PC-3 (cell line): ENCODE measurements at places on chromosomes 3 and 15.

DNA sequence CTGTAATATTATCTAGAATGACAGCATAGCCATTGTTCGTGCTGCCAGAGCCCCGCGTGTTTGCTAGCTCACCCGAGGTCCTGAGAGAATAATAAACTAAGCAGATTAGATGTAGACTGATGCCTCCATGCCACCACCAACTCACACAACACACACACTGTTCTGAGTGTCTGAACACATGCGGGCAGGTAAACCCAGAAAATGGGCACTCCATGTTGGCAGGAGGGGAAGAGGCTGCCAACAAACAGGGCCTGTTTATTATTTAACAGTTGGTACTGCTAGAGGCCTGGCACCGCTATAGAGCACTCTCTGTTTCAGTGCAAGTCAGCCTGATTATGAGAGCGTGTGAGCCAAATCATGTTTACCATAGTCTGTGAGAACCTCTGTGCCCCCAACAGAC is 299.0 kb downstream of the ZBTB20 start:
- DNase-seq, result no peak

- DNase-seq, result no peak
Measured at GRCh38 chr3:193729601-193730000, 136.6 kb downstream of the OPA1 start.

DNA sequence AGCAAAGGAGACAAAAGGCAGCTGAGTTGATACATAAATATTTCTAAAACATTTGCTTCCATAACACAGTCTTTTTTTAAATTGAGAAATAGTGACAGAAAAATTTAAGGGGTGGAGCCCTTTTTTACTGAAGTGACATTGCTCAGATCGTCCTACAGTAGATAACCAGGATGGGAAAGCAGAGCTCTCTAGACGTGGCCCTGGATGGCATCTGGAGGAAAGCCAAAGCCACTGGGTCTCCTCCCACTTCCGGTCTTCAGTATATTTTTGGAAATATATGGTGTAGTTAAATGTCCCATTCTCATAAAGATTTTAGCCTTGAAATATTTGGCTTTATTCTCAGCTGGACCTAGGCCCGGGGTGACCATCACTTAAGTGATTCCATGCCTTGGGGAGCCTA is 326.1 kb downstream of the ZNF621 start:
- no peak for DNase-seq

DNA sequence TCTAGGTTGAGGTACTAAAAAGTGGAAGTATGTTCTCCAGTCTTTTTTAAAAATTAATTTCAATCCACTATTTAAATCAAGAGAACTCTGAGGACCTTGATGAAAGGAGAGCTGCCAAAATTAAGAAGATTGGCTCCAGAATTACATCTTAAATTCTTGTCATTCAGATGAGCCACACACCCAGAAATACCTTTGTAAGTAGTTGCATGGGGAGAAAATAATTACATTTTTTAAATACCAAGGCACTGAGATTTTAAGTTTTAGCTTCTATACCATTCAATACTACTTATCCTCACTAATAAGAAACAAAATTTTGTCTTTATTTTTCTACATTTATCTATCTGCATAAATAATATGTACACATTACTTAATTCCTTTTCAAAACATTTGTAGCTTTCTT is 1132.8 kb downstream of the OTOL1 start:
- no peak for DNase-seq

DNA sequence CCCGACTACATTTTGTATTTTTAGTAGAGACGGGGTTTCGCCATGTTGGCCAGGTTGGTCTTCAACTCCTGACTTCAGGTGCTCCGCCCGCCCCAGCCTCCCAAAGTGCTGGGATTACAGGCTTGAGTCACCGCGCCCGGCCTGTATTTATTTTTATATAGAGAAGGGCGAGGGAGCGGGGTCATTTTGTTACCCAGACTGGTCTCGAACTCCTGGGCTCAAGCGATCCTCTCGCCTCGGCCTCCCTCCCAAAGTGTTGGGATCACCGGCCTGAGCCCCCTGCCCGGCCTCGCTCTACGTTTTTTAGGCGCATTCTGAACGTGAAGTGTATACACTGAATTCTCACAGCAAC is 514 bp upstream of the PPP4R2 start:
- no peak for DNase-seq

DNA sequence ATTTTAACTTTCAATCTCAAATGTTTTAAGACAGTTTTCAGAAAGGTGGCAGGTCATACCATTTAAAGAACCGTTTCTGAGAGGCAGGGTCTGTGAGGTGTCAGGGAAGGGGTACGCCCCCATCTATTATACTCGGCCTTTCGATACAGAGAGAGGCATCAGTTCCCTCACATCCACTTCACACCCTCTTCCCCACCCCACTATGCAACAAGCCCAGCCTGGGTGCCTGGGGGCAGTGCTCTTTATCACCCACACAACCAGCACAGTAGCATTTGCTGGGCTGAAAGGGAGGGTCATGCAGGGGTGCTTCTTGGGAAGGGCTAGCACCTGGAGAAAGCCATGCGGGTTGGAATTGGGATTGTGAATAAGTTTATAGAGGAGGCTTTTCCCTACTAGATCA is 56.0 kb upstream of the KCNMB2 start:
- no peak for DNase-seq

GRCh38 chr3:39146611-39147591 is 6.5 kb downstream of the CSRNP1 start:
- peak; percentile 97 for DNase-seq

DNA sequence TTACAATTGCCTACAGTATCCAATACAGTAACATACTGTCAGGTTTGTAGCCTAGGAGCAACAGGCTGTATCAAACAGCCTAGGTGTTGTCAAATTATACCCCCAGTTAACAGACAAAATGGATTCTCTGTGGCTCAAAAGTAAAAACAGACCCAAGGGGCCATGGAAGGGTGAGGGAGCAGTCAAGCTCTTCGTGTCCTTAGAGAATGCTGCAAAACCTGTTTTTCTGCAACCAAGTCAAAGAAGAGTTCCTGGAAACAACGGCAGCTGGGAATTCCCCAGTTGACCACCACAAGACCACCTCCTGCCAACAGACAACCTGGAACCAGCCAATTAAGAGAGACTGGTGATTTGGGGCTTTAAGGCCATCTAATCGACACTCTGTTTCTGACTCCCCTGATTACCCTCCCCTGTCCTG is 11.1 kb upstream of the THUMPD3 start:
- DNase-seq, result peak; percentile 86

GRCh38 chr15:41783296-41783695 is 9.0 kb downstream of the MAPKBP1 start:
- no peak for DNase-seq

GRCh38 chr3:71984843-71985613 is 200.1 kb upstream of the PROK2 start:
- DNase-seq, result no peak

DNA sequence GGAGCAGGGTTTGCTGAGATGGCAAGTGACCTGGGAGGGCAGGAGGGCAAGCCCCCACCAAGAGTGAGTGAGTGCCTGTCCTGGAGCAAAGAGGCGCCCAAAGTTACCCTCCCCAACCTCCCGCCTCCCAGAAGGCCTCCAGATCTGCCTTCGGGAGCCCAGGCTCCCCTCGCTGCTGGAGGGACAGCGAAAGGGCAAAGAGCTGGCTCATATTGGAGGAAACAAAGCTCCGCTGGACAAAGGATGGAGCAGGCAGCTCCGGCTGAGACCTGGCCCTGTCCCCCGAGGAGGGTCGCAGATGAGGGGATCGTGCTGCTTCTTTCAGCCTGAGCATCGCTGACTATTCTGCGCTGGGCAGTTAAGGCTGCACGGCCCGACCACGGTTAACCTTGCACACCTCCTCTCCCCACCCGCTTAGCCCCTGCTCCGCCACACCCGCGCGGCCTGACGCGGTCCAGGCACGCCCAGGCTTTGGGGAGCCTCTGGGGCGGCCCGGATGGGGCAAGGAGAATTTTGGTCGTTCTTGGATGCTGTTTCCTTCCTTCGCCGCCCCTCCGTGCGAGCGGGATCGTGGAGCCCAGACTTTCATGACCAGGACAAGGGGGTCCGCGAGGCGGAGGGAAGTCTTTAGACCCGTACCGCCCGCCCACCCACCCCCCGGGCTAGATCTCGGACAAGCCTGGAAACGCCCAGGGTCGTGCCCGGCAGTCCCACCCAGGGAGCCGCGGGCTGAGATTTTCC is 651 bp downstream of the PLCD1 start:
- DNase-seq, result no peak

DNA sequence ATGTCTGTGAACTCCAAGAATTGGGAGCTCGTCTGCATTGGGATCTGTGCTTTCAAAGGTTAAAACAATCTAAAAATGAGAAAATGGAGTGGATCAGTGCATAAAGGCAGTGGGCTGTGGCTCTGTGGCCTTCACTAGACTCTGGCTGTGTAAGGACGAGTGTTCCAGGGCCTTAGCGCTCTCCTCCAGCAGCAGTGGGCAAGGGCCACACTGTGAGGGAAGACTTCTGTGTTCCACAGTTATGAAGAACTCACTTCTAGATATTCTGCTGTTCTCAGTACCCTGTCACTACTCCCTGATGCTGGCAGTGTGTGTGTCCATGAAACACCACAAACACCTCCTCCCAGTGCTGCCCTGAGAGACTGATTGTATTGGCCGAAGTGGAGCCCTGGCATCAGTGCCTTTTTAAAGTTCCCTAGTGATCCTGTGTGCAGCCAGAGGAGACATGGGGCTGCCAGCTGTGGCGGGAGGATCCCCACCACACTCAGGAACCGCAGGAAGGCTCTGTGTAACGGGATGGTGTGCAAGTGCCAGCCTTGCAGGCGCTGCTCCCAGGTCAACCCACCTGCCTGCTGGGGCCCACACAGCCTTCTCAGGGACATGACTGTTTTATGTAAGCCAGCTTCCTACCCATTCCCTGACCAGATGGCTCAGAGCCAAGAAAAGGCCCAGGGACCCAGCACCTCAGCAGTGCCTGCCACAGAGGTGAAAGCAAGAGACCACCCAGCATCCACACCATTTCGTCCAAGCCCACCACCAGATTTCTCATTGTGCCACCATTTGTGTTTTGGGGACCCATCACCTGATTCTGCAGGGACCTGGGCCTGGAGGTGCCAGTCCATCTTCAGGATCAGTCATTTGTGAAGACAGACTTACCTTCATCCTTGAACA is 40.4 kb downstream of the ABTB1 start:
- DNase-seq, result no peak

GRCh38 chr3:125389282-125389681 is 14.2 kb upstream of the ZNF148 start:
- no peak for DNase-seq

GRCh38 chr15:53260647-53261046 is 470.5 kb upstream of the ONECUT1 start:
- DNase-seq, result no peak

DNA sequence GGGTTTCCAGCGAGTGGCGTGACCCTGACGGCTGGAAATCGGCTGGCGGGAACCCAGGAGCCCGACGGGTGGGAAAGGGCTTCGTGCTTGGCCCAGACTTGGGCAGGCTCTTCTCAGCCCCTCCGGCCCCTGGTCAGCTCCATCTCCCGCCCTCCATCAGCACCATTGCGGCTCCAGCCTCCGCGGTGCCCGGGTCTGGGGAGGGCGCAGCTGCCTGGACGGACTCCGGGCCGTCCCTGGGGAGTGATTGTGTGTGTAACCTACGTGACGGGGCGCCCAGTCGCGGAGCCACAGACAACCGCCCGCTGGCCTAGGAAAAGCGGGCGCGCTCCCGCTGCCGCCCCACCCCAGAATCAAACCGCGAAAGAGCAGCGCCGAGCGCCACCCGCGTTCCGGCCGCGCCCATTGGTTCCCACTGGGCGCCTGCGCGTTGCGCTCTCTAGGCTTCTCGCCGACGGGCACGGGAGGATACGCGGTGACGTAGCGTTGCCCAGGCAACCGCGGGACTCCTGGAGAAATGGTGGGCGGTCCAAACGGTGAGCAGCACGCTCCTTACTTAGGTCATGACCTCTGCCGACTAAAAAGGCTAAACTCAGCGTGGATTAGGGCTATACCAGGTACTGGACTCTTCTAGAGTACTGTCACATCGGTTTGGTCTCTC is at the start of gene CFAP20DC:
CFAP20DC (minus strand) TSS at position 355 of the 661 bp plus-strand sequence. CDS start 394 bp downstream, outside the sequence.
- DNase-seq, result peak; percentile 98

- peak; percentile 47 for DNase-seq
Measured at GRCh38 chr3:42123012-42123581, 31.9 kb downstream of the TRAK1 start.

GRCh38 chr15:88467935-88468528 is 524 bp downstream of the MRPS11 start:
- no peak for DNase-seq

GRCh38 chr15:48974882-48975281 is 11.2 kb upstream of the SHC4 start:
- no peak for DNase-seq
